GOT3 (cell line): ENCODE measurements at places on chromosomes 5 and 9.

- no peak for DNase-seq
Measured at GRCh38 chr5:127031863-127032232, 1.5 kb upstream of the MARCHF3 start.

- DNase-seq: no peak
Measured at GRCh38 chr9:7615344-7615743, 184.2 kb downstream of the DMAC1 start.

DNA sequence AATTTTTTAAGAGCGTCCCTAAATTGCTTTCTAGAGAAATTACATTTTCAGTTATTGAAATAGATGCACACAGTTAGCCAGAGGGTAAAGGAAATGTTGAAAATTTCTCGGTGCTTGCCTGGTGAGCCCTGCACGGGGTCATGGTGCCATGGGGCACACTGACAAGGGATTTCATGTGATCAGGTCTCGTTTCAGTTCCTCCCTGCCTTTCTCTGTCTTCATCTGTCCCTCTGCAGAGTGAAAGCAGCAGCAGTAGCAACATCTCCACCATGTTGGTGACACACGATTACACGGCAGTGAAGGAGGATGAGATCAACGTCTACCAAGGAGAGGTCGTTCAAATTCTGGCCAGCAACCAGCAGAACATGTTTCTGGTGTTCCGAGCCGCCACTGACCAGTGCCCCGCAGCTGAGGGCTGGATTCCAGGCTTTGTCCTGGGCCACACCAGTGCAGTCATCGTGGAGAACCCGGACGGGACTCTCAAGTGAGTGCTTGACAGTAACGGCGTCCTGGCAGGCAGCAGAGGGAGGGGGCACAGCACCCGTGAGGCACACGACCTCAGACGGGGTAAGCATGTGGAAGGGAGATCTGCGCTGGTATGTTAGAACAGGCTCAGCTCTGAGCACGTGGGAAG, 89.1 kb upstream of the OTULINL start:
- DNase-seq: no peak

DNA sequence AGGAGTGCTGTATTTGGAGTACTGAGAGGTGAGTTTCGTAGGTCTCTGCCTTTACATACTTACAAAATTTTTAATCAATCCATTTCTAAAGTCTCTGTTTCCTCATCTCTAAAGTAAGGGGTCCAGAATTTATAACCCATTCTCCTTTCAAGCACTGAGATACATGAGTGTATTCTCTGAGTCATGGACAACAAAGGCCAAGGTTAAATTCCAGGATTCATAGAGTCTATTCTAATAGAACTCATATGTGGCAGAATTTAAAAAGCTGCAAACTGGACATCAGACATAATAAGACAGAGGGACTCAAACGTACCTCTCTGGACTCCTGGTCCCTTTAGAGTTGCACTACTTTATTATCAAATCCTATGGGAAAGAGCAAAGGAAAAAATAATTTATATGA, 112.5 kb upstream of the SLIT3 start:
- DNase-seq: no peak

DNA sequence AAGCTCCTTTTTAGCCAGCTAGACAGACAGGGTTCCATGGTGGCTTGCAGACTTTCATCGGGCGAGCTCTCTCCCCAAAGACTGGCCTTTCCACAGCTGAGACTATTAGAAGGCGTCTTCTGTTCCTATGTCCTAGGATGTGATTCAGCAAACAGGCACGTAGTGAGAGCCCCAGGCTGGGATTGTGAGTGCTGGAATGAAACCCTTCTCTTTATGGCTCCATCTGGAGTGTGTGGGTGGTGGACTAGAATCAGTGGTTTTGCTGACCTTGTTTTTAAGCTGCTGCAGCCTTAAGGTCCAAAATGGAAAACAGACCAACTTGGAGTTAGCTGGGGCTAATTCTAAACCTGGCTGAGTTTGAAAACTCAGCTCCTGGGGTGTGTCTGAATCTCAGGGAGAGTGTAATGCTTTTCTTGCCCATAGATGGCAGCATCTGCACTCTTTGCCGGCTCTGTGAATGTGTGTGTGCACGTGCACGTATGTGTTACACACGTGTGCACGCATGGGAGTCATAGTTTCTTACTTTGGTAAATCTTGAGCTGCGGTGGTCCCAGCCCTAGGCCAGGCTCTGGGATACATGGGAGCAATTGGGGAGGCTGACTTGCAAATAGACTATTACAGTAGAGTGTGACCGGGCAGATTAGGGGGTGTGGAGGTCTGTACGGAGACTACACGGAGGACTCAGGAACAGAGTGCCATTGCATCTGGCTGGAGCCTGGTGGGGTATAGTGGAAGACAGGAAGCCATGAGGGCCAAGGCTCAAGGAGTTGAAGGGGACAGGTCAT, 10.7 kb downstream of the GSN start:
- DNase-seq: peak; percentile 19

GRCh38 chr9:127392166-127392565, 4.8 kb upstream of the SLC2A8 start:
- DNase-seq: no peak
